ENCODE measurements at places on chromosomes 1 and 21.

DNA sequence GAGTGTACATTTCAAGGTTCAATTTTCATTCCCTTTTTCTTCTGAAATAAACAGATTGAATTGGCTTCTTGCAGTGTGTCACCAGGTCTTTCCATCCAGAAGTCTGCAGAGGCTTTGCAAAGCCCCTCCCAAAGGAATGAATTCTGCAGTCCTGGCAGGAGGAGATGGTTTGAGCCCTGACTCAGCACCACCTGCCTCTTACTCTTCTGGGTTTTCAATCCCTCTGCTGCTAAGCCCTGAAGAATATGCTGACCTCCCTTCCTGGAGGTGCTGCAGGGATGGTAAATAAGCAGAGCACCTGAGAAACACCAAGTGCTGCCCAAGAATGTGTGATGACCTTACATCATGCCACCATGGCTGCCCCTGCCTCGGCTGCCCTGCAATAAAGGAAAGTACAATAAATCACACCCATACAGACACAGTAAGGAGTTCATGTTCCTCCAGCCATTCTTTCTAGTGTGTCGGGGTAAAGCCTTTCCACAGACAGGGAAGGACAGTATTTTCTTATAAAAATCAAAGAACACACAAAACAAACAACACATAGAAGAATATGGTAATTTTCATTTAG lies 209.2 kb downstream of the ZNF326 start:
- no peak for DNase-seq

DNA sequence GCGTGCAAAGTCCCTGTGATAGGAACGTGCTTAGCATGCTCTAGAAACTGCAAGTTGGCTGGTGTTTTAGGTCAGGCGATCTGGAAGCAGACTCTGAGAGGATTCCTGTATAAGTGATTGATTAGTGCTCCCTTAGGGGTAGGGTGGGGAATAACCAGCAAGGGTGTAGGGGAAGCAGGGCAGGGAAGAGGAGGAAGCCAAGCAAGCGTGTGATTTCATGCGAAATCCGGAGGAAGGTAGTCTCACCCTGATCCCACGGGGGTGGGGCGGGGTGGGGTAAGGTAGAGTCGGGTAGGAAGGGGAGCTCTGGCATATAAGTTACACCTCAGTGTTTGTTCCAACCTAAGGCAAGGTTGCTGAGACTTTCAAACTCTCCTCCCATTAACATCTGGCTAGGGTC lies 24.9 kb upstream of the CTPS1 start:
- DNase-seq, result no peak

DNA sequence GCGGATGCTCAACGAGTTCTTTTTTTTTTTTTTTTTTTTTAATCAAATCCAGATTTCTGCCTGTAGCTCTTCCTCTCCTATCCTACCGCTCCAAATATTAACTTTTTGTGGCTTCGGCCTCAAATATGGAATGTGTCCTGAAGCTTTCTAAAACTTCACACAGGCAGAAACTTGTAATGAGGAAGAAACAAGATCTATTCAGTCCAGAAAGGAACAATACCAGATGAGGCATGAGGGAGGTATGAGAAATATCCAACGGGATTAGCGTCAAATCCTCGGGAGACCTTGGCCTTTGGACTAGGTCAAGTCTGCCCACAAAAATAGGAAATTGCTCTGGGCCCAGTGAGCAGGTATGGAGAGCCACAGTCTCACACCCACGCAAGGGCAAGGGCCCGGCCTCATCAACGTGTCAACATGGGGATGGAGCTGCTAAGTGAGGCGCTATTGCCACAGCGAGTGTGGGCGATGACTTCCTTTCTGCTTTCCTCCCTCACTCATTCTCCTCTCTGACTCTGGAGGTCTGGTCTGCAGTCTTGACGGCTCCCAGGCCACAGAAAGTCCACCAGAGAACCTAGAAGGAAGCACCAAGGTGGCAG lies 66.6 kb downstream of the BCAR3 start:
- DNase-seq, result no peak

DNA sequence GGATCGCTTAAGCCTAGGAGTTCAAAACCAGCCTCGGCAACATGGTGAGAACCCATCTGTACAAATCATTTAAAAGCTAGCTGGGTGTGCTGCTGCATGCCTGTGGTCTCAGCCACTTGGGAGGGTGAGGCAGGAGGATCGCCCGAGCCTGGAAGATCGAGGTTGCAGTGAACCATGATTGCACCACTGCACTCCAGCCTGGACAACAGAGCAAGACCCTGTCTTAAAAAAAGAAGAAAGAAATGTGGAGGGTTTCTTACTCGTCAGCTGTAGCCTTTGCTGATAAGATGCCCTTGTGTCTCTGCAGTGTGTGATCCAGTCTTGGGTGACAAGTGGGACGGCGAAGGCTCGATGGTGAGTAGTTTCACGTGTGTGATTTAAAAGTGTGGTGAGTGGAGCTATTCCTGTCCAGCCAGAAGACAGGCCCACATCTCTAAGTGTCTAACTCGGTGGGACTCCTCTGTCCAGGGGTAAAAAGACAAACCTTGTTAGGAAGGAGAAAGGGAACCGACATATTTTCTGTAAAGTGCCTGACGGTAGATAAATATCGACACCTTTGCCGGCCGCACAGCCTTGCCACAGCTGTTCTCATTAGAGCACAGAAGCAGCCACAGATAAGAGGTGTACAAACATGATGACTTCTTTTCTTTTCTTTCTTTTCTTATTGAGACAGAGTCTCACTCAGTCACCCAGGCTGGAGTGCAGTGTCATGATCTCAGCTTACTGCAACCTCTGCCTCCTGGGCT lies 27.0 kb downstream of the PDXK start:
- no peak for DNase-seq

GRCh38 chr1:206859082-206859521 lies 6.3 kb upstream of the IL20 start:
- no peak for DNase-seq

DNA sequence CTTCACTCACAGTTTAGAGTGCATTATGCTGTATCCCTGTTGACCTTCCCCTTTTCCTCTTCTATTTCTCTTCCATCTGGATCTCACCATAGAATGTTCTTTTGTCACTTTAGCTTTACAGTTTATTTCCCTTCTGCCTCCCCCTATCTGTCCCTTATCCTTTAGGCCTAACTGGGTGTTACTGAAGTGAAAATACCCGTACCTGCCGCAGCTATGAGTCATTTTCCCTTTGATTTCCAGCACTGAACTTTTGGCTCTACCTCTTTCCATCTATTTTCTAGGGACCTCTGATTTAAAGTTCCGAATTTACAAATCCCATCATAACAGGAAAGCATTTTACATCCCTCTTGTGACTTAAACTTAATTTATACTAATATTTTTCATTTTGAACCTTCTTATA lies 19.7 kb downstream of the ITSN1 start:
- DNase-seq, result no peak

GRCh38 chr1:160752924-160753323 lies 13.9 kb downstream of the SLAMF7 start:
- no peak for DNase-seq

DNA sequence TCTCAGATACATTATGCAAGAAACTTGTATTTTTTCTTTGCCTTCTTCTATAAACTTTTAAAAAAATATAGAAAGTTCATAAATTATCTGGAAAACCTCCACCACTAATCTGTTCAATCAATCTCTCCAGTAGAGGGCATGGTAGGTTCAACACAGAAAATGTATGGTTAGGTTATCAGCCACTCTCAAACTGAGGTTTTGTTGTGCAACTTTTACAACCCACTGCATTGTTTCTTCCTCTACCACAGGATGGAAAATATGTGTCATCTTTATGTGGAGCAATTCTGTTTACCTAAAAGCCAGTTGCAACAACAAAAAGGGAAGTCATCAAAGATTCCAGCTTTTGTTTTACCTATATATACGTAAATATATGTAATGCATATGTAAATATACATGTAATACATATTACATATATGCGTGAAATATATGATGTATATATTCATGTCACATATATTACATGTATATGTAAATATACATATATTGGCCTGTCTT lies 3.0 kb upstream of the RGS2 start:
- no peak for DNase-seq

DNA sequence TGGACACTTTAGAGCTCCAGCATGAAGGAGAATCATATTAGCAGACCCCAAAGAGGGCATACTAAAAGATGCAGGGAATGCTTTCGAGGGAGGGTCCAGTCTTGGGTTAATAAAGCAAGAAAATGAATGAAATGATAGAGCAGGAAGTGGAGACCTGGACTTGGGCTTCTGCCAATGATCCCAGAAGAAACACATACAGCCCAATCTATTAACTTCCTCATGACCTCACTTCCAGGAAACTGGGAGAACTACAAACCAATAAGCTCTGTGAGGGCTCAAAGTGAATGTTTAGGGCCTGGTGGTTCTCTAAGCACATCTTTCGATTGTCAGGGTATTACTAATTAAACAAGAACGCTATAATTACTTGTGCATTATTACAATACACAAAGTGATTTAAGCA lies 53.6 kb upstream of the SSX2IP start:
- no peak for DNase-seq

DNA sequence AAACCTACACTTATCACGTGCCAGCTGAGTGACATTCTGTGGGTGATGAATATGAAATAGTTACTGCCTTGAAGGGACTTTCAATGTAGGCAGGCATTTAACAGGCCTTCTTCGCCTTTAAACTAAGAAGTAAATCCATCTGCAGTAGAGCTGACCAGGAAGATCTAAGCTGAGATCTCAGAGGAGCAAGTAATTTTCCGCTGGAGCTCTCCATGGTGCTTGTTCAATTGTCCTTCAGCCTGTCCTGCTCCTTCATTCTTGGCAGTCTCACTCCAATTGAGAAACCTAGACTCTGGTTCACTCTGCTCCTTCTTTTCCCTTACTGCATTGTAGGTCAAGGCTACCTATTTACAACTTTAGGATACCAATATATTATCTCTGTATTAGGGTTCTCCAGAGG lies 183.5 kb downstream of the HMCN1 start:
- DNase-seq, result peak; percentile 7

GRCh38 chr1:15229707-15230131 lies 17.3 kb upstream of the FHAD1 start:
- DNase-seq, result no peak

DNA sequence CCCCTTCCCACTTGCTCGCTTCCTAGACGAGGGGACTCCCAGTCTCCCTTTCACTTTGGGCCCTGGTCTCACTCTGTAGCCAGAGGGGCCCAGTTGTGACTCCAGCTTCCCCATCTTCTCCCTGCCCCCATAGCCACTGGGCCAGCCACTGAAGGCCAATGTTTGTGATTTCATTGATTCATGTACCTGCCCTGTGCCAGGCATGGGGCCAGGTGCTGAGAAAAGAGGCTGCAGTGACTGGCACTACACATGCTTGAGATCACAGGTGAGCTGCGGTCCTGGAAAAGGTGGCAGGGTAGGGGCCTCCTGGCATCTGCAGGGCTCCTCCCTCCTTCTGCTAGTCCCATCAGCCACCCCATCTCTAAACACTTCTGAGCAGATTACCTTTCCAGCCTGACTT lies 345.3 kb upstream of the VAMP3 start:
- no peak for DNase-seq

GRCh38 chr1:105874621-105875020 lies 1181.9 kb upstream of the PRMT6 start:
- no peak for DNase-seq

GRCh38 chr21:25494804-25495203 lies 112.5 kb downstream of the MRPL39 start:
- DNase-seq, result no peak

GRCh38 chr1:8004113-8004802 lies 21.9 kb downstream of the ERRFI1 start:
- no peak for DNase-seq

DNA sequence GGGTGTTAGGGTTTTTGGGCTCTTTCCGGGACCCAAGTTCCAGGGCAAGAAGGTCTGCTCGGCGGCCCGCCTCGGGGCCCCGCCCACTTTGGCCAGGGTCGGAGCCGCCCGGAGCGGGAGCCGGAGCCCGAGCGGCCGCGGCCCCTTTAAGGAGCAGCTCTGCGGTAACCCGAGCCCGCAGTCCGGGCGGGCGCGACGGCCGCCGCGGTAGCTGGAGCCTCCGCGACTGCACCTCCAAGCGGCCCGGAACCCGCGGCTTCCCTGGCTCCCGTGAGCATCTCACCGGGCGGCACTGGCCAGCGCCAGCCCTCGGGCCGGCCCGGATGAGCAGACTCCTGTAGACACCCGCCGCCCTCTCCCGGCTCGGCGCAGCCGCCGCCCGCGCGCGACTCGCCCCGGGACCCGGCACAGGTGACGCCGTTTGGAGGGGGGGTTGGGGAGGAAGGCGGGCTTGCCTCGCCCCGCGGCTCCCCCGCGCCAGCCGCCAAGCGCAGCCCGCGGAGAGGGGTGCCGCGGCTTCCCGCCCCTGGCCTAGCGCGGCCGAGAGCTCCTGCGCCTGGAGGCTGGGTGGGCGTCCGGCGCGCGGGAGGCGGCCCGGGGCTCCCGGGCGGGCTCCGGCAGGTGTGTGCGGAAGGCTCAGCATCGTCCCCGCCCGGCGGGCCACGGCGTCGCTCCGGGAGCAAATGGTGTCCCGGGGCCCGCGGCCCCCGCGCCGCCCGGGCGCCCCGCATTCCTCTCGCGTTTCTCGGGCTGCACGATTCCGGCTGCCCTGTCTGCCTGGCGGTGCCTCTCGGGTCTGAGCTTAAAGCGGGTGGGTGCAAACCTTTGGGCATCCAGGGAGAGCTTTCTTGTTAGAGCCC lies at the start of gene TLCD4:
TLCD4 (plus strand) TSS at position 149 of the 860 bp plus-strand sequence. CDS start 26,547 bp downstream, outside the sequence.
- DNase-seq, result peak; percentile 68

- no peak for DNase-seq
These were observed 15.7 kb downstream of the S100A16 start for GRCh38 chr1:153597206-153597605.

GRCh38 chr1:15948595-15949452 lies 27.1 kb downstream of the ZBTB17 start:
- peak; percentile 97 for DNase-seq

DNA sequence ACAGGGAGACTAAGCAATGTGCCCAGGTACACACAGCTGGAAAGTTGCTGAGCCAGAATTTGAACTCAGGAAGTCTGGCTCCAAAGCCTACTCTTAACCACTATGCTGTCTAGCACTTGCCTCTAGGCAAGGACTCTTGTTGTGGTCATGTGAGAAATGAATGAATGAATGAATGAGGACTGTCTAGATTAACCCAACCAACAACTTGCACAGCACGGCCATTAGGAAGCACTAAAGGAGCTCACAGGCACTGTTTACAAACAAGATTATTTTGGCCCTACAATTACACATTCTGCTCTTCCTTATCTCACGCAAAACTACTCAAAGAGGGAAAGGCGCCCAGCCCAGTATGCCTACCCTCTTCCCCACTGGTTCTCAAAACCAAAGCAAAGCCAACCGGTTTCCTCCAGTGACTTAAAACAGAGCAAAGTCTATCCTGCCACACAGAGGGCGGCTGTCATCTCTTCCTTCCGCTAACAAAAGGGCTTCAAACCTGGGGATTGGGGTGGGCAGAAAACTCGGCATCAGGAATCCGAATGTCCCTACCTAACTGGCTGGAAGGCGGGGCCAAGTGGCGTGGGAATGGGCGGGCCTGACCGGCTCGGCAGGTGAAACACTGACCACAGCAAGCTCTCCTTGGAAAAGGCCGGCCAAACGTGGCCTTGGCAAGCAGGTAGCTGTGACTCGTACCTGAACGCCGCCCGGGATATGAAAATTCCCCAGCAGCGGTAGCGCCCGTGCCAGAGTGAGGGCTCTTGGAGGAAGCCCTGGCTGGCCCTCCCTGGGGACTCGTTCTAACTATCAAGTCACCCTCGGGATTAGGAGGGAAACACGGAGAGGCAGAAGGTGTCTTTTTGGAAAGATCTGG lies 948 bp downstream of the STK40 start:
- DNase-seq, result peak; percentile 94

- no peak for DNase-seq
These were observed 1.8 kb upstream of the HSD11B1 start for GRCh38 chr1:209702832-209703231.

GRCh38 chr1:225533238-225533637 lies 105.4 kb upstream of the LBR start:
- no peak for DNase-seq

All from thyroid gland (tissue), 4 donors.